NCI-H2029 treated with DMSO at 0.1 percent for 48 hours (cell line): ENCODE measurements at places on chromosomes 11 and 22.

- no peak for DNase-seq
Observed at GRCh38 chr11:130409594-130410388, 18.6 kb downstream of the ADAMTS8 start.

- no peak for DNase-seq
Observed at GRCh38 chr22:39712751-39713525, 142.4 kb downstream of the CACNA1I start.

DNA sequence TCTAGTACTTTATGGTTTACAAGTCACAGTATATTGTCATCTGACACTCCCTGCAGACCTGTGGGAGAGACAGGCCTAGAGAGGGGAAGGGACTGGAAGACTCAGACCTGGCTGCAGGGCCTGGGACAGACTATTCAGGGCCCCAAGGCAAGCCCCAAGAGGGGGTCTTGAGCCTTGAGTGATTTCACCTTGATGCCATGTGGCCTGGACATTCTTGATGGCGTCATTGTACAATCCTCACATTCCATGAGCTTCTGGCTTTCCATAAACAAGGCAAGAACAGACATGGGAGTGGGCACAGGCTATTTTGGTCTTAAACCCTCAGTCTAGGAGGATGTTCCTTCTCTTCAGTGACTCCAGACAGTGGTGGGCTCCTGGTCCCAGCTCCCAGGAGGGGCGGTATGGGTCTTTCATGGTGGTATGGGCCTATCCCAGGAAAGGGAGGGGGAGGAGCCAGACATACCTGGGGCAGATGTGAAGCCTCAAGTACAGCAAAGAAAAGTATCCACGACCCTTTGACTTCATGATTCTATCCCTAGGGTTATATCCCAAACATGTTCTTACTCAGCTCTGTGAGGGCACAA, 1.8 kb upstream of the TBC1D10A start:
- DNase-seq: no peak

DNA sequence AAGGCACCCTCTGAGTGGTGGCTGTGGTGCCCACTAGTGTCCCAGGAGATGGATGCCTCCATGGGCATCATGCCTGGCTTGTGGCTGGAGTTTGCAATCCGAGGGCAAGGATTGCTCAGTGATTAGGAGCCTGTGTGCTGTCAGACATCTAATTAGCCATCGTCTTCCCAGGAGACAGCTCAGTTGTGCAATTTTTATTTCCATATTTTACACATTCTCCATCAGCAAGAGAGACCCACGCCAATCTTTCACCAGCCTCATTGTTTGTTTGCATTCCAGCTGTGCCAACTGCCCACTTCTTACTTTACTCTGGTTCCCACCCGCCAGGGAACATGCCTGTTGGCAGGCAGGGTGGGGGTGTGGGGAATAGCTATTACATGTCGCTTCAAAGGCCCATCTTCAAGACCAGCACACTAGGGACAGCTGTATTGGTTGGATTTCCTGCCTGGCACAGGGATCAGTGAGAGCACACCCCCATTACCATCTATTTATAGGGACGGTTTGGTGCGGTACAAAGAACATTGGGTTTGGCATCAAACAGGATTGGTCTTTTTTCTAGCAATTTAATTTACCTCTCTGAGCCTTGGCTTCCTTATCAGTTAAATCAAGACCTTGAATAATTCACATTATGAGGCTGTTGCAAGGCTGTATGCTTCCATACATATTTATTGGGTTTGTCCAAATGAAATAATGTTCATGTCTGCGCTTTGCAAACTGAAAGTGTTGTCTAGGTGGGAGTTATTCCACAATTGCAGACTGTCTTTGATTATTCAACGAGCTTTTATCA, 80.7 kb upstream of the NAV2 start:
- no peak for DNase-seq

DNA sequence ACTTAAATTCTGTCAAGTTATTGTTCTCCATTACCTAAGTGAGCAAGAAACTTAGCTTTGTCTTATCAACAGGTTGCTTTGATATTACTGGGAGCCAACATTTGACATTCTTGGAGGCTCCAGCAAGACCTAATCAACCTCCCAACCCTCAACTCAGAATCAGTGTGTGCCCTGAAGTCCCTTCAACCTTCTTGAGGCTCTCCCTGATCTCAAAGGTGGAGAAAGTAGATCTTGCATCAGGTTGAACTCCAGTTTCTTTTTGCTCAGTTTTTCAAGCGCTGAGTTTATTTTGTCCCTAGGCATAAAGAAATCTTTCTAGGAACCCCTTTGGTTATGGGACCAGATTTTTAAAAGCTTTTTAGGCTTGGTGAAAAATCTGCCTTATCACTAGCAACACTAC, 1.4 kb downstream of the FAM111A start:
- peak; percentile 29 for DNase-seq

- no peak for DNase-seq
Observed at GRCh38 chr11:120457996-120458395, 53.6 kb upstream of the GRIK4 start.

DNA sequence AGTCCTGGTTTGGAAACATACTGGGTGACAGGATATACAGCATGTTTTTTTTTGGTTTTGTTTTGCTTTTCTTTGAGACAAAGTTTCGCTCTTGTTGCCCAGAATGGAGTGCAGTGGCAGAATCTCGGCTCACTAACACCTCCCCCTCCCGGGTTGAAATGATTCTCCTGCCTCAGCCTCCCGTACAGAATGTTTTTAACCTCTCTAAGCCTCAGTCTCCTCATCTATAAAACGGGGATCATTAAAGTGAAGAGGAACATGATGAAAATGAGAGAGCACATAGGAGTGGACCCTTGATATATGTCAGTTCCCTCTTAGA, 28.1 kb upstream of the SCARF2 start:
- no peak for DNase-seq

GRCh38 chr22:35971456-35972119, 57.0 kb downstream of the RBFOX2 start:
- peak; percentile 70 for DNase-seq

DNA sequence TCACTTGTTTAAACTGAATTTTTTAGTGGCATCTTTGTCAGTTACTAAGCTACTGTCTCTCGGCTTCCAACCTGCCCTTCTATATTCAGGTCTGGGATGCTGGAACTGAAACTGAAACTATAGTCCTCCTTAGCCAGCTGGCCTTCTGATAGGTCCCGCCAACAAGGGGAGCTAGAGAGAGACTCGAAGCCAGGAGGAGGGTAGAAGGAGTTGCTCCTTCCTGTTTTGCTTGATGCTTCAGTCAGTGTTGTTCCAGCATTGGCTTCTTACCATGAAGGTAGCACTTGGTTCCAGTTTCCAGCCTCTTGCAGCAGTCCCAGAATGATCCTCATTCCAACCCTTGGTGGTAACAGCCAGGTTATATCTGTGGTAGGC, 32.9 kb upstream of the HORMAD2 start:
- peak; percentile 23 for DNase-seq

DNA sequence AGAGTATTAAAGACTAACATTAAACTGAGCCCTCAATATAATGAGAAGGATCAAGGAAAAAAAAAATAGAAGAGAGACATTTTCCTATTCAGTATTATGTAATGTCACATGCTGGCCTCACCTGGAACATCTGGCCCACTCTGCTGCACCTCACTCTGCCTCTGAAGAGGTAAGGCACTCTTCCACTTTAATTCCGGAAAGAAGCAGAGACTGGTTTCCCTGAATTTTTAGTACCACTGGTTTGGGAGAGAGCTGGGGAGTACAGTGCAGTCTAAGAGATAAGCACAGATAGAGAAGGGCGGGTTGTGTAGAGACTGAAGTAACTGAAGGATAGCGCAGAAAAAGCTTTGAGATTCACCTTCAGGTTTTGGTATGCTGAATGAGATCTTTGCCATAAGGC, 178.7 kb downstream of the SOX6 start:
- no peak for DNase-seq

GRCh38 chr11:71237853-71238252, 14.5 kb downstream of the SHANK2 start:
- DNase-seq: no peak

GRCh38 chr11:69765498-69765995, 9.6 kb downstream of the FGF4 start:
- DNase-seq: no peak

GRCh38 chr11:92533657-92534335, 309.2 kb downstream of the FAT3 start:
- no peak for DNase-seq

- no peak for DNase-seq
Observed at GRCh38 chr22:24445481-24446259, 18.3 kb downstream of the ADORA2A start.

GRCh38 chr11:93031386-93031785, 61.9 kb downstream of the MTNR1B start:
- DNase-seq: no peak

DNA sequence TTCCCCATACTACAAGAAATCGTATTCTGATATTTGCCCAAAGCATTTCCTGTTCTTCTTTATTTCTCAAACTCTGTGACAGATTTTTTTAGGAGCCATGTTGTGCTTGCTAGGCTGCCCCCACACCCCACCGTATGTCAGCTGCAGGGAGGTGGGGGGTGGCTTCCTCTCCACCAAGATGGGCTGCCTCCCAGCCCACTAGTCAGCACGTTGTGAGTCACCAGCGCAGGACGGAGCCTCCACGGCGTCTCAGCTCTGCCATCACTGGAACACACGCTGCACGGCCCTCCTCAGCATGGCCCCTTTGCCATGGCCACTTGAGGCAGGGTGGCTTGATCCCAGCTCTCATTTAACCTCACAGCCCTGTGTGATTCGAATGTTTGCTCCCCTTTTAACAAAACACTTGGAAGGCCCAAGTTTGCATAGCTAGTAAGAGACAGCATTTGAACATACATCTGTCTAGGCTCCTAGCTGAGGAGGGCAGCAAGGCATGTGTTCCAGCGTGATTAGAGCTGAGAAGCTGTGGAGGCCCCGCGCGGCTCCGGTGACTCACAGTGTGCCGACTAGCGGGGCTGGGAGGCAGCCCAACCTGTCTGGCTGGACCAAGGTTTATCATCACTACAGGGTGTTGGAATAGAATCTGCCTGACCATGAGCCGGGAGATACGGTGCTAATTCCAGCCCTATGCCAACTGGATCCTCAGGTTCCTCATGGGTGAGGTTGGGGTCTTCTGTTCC, 180.7 kb upstream of the NCAM1 start:
- DNase-seq: no peak

DNA sequence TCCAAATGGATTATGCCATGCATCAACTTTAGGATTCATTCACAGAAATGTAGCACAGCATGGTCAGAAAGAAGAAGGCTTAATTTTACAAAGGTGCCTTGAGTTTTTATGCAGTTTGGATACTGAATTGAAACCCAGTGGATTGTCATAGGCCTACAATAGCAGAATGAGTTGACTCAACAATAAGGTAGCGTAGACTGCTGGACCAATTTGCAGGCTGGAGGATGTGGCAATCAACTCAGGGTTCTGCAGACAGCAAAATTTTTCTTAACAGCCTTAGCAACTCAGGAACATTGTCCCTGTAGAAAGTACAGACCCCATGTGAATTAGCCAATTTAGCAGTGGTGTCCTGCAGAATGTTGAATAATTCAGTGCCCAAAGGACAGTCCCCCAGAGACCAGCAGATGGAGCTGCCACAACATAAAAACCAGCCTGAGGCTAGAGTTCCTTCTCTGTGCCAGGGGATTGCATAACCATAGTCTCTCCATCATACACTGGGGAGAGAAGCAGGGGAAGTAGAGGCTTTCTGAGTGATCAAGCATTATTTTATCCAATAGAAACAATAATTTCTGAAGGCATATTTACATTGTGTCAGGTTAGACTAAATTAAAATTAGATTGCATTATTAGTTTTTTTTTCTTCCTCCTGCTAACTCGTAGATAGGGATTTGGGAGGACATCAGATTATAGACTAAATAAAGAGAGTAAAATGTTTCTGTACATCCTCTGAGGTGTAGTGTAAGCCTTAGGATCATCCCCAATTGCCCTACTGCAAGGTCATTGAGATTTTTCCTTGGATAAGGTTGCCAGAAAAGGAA, 20.3 kb upstream of the MRPL17 start:
- peak; percentile 13 for DNase-seq

- DNase-seq: peak; percentile 59
Observed at GRCh38 chr22:37696657-37697537, at the start of gene TRIOBP. TSS of gene TRIOBP (plus strand) at chr22:37697048. CDS start at chr22:37701366, 4,318 bp downstream.

DNA sequence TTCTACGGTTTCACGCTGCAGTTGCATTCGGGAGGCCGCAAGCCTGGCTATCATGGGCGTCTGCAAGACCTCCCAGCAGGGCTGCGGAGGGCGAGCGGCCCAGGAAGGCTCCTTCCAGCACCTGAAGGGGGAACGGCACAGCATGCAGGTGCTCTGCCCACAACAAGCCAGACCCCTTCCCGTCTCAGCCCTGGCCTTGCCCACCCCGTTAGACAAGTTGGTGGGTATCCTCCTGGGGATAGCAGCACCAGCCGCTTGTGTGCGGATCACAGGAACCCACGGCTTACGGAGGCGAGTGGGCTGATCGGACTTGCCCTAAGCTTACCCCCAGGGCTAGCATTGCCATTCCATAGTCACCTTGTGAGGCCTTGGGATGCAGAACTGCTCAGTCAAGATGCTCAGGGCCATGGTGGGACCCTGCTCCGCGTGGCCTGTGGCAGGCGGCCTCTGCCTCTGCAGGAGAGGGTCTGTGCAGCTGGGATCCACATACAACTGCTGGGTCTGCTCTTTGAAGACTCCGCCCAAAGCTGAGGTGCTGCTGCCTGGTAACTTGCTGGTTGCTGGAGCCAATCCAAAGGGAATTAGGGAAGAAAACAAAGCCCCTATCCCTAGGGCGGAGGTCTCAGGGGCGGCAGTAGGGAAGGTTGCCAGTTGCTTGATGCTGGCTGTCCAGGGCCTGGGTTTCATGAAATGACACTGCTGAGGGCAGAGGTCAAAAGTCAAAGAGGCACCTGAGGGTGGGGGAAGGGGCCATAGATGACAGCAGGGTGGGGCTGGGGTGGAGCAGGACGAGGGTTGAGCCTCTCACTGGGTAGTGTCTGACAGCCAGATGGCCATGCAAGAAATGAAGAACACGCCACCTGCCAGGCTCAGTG, 1.4 kb upstream of the OSBPL5 start:
- DNase-seq: no peak

DNA sequence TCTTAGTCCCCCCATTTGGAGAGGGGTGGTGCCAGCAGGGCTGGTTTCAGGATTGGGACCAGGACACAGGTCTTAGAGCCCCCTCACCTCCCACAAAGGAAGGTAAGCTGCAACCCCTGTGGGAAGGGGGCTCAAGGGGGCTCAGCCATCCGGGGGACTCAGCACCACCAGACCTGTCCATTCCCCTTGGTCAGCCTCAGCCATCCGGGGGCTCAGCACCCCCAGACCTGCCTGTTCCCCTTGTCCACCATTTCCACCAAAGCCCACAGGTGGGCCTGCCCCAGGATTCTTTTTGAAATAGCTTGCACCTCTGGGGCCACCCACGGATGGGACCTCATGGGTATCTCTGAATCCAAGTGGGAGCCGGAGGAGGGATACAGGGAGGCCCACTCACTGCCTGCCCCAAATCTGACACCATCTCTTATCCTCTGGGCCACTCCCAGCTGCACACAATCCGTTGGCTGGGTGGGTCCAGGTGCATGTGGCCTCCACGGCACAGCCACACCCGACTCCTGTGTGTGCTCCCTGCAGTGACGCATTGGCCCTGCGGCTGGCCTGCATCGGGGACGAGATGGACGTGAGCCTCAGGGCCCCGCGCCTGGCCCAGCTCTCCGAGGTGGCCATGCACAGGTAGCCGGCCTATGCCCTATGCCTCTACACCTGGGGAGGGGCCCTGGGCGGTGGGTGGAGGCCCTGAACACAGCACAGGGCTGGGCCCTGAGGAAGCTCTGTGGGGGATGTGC, 15.9 kb downstream of the MCAT start:
- no peak for DNase-seq

- peak; percentile 65 for DNase-seq
Observed at GRCh38 chr11:77966338-77966737, 28.1 kb downstream of the INTS4 start.

- no peak for DNase-seq
Observed at GRCh38 chr11:73662445-73663157, 16.2 kb downstream of the PLEKHB1 start.
